ENCODE measurements at places on chromosomes 2 and 18.

- DNase-seq, result no peak
These were observed 77.3 kb upstream of the MMADHC start for GRCh38 chr2:149664896-149665295.

DNA sequence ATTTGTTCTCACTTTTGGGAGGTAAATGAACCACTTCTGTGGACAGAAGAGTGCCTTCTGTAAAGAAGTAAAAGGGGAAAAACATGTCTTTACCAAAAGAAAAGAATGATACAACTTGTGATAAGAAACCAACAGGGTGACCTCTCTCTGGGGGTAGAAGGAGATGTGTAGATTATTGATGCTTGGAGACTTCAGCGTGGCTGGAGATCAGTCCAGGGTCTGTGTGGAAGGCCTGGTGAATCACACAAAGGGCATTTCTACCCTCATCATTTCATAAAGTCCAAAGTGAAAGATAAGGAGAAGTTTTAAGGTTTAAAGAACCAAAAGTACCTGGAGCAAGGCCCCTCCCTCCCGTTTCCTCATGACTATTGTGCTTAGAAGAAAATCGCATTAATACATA is 142.5 kb downstream of the NCK2 start:
- DNase-seq, result no peak

- DNase-seq, result no peak
These were observed 11.1 kb downstream of the CAVIN2 start for GRCh38 chr2:191835539-191836350.

DNA sequence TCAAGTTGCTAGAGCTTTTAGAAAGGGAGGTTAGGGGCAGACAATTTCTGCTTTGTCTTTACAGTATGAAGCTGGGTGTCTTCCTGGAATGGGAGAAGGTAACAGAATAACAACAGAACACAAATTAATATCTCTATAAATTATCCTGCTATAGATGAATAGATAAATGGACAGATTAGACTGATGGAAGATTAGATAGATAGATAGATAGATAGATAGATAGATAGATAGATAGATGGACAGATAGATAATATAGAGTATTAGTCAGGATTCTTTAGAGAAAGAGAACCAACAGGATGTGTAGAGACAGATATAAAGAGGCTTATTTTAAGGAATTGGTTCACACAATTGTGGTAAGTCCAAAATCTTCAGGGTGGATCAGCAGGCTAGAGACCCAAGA is 302.2 kb downstream of the BCL11A start:
- no peak for DNase-seq

GRCh38 chr2:65527451-65528240 is 95.2 kb upstream of the SPRED2 start:
- no peak for DNase-seq

DNA sequence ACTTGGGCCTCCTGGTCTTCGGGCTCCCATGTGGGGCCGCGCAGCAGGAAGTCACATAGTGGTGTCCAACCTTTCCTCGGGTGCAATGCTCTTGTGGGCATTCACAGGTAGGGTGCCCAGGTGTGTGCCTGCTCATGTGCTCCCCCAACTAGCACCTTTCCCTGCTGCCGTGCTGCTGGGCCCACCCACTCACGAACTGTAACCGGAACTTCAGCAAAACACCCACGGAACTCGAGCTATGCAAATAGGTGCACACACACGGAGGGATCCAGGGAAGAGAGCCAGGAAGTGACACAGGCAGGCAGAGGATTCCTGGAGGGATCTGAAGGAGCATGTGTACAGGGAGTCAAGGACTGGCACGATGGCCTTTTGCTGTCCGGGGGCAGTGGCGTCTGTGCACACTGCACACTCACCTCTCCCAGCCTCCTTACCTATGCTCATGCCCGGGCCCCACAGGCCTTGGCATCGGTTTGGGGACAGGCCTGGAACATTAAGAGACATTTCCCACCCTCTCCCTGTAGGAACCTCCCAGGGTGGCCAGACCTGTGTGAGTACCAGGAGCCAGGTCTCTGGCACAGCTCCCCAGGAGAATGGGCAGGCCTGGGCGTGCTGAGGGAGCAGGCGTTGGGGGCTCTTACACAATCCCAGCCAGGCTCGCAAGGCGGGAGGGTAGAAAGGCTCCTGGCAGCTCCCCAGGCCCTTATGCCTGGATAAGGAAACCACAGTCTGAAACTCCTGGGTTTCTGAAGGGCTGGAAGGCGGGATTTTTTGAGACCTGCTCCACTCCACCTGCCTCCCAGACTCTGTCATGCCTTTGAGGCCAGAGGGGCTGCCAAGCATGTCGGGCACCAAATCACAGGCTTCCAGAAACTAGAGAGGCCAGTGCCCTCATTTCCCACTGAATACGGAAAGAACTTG is 6.6 kb upstream of the PTMA start:
- DNase-seq, result peak; percentile 34

GRCh38 chr2:167988296-167988695 is 259.1 kb downstream of the STK39 start:
- DNase-seq, result no peak

- DNase-seq, result no peak
These were observed 72.7 kb upstream of the MAP3K20 start for GRCh38 chr2:173002751-173003541.

- DNase-seq, result no peak
These were observed 294.2 kb upstream of the SKOR2 start for GRCh38 chr18:47545613-47546012.

DNA sequence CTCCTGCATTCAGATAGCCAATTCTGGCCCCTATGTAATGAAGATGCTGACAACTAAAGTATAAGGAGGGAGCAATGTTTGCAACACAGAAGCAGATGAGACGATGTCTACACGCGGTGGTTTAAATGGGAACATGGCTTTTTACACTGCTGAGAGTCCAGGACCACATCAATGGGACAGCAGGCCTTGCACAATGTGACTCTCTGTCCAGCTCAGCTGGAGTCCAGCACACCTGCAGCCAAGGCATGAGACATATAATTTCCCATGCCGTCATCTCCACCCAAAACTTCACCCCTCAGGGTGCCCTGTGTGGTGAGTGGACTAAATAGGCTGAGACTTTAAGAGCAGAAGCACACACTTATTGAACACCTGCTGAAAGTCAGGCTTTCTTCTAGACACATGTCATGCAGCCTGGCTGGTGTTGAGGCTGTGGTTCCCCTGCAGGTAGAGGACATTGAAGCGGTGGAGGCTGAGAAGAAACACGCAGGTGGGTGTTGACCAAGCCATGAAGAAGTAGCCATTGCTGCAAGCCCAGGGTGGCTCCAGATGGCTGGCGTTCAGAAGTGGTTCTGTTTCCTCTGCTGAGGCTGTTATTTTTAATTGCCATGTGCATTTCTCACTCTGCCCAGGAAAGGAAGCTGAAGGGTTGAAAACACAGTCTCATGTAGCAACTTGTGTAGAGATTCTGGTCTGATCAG is 345.6 kb downstream of the MYCN start:
- DNase-seq, result no peak

DNA sequence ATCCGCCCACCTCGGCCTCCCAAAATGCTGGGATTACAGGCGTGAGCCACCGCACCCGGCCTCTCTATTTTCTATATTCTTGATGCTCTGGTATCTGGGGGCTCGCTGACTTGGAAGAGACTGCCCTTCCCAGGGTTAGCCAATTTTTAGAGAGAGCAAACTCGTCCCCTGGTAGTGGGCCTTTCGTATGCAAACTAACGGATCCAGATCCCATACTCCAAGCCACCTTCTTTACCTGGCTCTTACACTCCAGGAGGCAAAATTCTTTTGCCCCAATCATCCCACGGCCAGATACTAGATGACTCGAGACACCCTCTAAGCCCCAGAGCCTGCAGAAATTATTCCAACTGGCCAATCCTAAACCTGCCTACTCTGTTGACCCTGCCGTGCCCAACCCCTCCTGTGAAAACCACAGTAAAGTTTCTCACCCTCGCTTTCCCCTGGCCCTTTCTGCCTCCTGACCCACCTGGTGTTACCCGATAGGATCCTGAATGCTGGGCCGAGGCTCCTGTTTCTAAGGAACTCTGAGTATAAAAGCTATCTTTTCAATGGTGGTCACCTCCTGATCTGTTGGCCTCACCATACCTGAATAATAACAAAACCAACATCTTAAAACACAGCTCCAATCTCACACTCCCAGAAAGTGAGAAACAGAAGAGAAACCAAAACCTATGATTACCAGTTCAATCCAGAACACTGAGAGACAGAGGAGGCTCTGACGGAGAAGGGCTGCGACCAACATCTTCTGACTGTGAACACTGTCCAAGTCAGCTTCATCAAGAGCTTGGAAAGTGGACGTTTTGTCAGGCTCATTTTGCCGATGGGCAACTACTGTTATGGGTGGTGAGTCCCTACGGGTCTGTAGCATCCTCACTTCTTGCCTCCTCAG is 57.6 kb upstream of the ZNF532 start:
- no peak for DNase-seq

DNA sequence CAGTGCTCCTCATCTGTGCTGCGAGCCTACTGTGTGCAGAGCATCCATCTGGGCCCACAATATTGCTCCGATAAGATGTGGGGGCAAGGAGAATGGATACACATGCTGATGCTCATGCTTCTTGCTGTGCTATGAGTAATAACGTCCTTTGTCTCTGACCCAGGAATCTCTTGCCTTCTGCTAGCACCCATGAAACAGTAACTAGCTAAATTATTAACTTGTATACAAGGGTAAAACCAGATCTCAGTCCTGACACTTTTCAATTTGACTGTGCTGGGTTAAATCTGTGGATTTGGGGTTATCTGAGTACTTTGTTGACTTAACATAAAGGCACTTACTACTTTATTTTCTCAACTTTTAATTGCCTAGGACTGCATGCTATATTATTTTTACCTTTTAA is 357.6 kb downstream of the SLC4A3 start:
- DNase-seq, result no peak

GRCh38 chr2:85707304-85707703 is 13.1 kb downstream of the GNLY start:
- DNase-seq, result peak; percentile 87

- DNase-seq, result no peak
These were observed 15.5 kb upstream of the IL1RN start for GRCh38 chr2:113111823-113112287.

GRCh38 chr18:25346561-25346960 is 5.4 kb downstream of the ZNF521 start:
- no peak for DNase-seq

All from SW480 (cell line).